T-helper 2 cell (primary cell): ENCODE measurements at places on chromosomes 2 and 18.

DNA sequence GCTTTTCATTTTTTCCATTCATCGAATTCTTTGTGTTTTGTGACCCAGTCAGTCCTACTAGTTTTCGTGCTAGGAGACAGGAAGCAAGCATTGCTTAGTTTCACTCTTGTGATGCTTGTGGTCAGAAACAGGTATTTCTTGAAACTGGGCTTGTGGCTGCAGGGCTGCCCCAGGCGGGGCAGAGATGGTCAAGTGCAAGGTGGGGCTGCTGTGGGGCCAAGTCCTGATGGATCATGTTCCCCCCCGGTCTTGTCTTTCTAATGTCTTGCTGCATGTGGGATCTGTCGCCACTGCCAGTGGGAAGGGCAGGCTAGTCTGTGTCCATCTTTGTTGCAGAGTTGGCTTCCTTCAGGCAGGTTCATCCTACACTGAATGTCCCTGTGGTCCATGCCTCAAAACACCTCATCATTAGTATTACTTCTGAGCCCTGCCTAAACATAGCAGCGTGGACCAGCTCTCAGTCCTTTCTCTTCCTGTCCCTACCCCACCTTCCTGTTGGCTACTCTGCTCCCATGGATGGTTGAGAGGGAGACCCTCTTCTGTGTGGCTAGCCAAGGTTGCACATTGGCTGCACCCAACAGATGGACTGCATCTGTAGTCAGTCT lies 38.7 kb downstream of the INPP4A start:
- DNase-seq, result no peak

GRCh38 chr2:190627448-190628412 lies 21.2 kb upstream of the NAB1 start:
- no peak for DNase-seq

GRCh38 chr2:237964194-237964577 lies 2.6 kb upstream of the UBE2F start:
- no peak for DNase-seq

DNA sequence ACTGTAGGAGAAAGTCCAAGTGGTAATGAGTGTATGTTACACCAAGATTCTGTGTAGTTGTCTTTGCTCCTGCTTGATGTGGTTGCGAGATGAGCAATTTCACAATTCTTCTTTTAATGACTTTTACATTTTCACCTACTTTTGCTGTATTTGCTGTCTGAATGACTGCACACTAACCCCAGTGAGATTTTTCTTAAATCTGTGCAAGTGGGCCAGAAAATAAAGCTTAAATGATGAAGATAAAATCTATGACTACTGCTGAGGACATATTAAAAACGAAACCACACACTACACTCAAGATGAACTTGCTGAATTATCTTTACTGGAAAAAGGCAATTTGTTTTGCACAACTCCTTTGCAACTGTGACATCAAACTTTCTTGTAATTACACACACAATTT lies 4.1 kb downstream of the LDAH start:
- DNase-seq, result no peak

GRCh38 chr18:37006742-37007141 lies 177.8 kb downstream of the KIAA1328 start:
- DNase-seq, result no peak

DNA sequence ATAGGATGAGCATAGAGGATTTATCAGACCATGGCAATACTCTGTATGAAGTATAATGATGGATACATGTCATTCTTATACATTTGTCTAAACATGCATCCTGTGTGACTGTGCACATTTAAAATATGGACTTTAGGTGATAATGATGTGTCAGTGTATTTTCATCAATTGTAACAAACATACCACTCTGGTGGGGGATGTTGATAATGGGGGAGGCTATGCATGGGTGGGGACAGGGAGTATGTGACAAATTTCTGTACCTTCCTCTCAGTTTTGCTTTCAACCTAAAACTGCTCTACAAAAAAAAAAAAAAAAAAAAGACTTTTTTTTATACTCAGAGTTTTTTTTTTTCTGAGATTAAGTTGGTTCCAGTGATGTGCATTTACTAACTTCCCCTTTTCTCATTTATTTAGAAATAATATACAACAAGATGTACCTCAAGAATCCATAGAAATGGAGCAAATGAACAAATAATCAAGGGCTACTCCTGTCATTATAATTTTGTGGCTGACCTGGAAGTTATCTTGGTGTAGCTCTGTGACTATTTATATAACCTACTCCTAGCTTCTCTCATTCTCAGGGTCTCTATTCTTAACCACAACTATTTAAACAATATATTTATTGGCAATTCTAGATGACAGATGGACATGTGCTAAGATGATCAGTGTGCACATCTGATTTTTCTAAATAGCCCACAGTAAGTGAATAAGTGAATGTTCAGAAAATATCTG lies 108.9 kb upstream of the ITGA4 start:
- no peak for DNase-seq

- no peak for DNase-seq
Measured at GRCh38 chr2:149456285-149456684, 125.9 kb downstream of the LYPD6 start.

- no peak for DNase-seq
Measured at GRCh38 chr2:3172265-3172935, 205.2 kb downstream of the EIPR1 start.

GRCh38 chr2:128623776-128624761 lies 305.4 kb upstream of the HS6ST1 start:
- no peak for DNase-seq

DNA sequence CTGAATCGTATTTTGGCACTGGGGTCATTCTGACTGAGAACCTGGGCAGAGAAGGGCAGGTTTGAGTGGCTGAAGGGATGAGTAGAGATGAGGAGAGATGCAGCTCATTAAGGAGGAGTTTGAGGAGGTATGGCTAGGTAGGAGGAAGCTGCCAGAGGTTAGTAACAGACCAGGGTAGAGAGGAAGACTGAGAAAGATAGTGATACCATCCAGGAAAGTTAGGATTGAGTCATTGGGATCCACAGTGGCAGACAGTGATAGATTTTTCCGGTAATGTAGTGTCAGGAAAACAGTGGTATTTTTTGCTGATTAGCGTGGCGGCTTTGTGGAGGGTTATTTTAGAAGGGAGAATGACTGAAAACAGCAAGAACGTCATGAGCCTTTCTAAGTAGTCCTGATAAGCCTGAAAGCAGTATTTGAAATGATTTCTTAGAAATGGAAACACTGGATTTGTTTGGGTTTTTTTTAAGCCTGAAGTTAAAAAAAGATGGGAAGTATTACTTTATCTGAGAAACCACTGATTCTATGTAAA lies 65.6 kb upstream of the STON1 start:
- no peak for DNase-seq

GRCh38 chr2:201186982-201187381 lies 4.0 kb downstream of the CASP10 start:
- DNase-seq, result no peak

- DNase-seq, result no peak
Measured at GRCh38 chr2:123136419-123136818, 888.7 kb upstream of the CNTNAP5 start.

GRCh38 chr2:23616630-23617029 lies 231.7 kb downstream of the KLHL29 start:
- no peak for DNase-seq

GRCh38 chr2:75710220-75710576 lies 517 bp downstream of the GCFC2 start:
- DNase-seq, result no peak

- DNase-seq, result no peak
Measured at GRCh38 chr18:72986103-72986502, 118.3 kb upstream of the NETO1 start.

DNA sequence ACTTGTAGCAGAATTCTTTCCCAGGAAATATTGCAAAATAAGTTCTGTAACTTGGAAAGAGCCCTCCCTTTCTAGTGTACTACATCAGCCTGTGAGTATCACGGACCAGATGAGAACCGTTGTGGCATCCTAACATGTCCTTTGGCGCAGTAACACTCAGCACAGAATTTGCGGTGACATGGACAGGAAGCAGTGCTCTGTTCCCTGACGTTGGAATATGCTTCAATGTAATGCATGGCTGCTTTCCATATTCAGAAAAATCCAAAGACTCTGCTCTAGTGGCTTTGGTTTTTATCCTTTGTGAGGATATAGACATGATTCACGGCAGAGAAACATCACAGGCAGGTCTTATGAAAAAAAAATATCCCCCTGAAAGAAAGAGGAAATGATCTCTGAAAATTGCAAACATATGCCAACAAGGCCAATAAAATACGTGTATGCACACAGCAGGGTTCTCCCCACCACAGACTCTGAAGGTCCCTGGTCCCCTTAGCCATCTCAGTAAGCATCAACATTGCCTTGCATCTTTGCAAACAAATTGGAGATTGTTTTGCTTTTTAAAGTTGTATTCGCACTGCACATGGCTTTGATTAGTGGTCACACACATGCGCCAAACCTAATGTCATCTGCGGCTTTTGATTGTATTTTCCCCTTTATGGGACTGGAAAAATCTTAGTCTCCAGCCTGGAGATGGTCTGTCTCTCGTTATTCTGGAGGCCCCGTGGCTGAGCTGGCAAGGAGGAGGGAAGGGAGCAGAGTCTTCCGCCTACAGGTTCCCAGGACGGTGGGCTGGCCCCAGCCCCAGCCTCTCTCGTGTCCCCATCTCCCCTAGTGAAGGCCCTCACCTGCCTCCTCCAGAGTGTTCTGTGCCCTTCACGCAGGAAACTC lies 122.9 kb downstream of the COPS8 start:
- DNase-seq, result no peak

- DNase-seq, result no peak
Measured at GRCh38 chr18:71665131-71665530, 879.0 kb downstream of the CBLN2 start.

GRCh38 chr18:21943456-21943855 lies 202.9 kb downstream of the MIB1 start:
- no peak for DNase-seq

- no peak for DNase-seq
Measured at GRCh38 chr2:234091432-234091879, 41.0 kb downstream of the SPP2 start.

GRCh38 chr2:12300019-12300602 lies 416.6 kb upstream of the TRIB2 start:
- DNase-seq, result no peak

DNA sequence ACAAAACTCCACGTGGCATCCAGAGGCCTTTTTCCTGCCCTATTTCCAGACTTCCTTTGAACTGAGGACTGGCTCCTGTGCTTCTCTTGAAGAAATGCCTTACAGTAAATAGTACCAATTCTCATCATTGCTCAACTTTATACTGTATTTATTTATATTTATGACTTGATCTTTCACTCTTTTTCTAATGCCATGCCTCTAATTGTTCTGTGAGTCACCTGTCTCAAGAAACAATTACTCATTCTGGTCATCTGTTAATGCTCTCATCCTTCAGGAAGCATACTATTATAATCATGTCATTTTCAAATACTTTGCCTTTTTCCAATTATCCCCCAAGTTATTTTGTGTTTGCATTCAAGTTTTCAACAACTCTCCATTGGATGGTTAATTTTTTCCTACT lies 85.9 kb downstream of the DCDC2C start:
- DNase-seq, result no peak

GRCh38 chr18:69949538-69949936 lies 1.9 kb upstream of the CD226 start:
- no peak for DNase-seq

- no peak for DNase-seq
Measured at GRCh38 chr18:9178557-9178956, 42.0 kb downstream of the ANKRD12 start.

- no peak for DNase-seq
Measured at GRCh38 chr2:10829299-10829698, 16.7 kb upstream of the PDIA6 start.

- no peak for DNase-seq
Measured at GRCh38 chr2:26848336-26849055, 564 bp downstream of the DPYSL5 start.

DNA sequence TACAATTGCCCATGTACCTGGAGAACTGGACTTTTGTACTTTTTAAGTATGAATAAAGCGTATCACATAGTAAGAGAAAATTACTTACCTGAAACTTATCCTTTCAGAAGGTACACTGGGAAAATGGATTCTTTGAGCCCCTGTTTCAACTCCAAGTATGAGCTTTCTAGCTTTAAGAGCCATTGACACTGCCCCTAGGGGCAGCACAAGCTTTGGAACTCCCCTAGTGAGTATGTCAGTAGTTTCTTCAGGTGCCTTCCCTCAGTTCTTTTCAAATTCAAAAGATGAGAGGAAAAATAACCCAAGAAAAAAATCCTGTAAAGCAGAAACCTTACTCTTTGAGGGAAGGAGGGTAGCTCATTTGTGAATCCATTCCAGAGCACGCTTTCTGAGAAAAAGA lies 124.1 kb downstream of the MEMO1 start:
- DNase-seq, result peak; percentile 46

DNA sequence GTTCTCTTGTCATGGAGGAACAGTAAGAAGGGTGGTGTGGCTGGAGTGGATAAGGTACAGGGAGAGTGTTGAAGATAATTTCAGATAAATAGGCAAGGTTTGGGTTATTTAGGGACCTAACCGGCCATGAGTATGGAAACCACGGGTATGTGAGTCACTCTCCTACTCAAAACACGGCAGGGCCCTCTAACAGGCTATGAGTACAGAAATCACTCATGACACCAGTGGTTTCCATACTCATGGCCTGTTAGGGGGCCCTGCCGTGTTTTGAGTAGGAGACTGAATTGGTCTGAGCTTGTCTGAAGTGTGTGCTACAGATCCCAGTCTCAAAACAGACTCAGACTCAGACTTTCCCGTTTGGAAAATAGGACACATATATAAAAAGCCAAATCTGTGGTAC lies 428.4 kb upstream of the HNMT start:
- no peak for DNase-seq

GRCh38 chr2:101089419-101089818 lies 61.8 kb downstream of the TBC1D8 start:
- DNase-seq, result no peak

DNA sequence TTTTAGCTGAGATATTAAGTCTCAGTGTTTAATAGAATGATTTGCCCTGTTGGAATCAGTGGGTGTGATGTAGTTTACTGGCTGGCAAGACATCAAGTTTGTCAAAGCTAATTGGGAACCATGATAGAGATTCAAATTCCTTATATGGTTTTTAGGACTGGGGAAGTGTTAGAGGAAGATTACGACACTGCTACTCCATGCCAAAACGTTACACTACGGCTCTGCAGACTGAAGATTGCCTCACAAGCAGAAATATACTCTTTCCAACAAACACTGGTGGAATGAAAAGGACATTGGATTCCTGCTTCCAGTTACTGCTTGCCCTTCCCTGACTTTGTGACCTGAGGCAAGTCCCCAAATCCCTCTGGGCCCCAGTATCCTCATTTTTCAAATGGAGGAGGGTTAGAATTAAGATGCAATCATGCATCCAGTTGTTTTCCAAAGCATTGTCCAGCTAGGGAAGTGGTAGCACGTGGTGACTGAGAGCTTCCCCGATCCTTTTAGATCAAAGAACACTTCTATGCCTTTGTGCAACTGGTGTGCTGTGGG lies 147.6 kb downstream of the CDC42EP3 start:
- no peak for DNase-seq

DNA sequence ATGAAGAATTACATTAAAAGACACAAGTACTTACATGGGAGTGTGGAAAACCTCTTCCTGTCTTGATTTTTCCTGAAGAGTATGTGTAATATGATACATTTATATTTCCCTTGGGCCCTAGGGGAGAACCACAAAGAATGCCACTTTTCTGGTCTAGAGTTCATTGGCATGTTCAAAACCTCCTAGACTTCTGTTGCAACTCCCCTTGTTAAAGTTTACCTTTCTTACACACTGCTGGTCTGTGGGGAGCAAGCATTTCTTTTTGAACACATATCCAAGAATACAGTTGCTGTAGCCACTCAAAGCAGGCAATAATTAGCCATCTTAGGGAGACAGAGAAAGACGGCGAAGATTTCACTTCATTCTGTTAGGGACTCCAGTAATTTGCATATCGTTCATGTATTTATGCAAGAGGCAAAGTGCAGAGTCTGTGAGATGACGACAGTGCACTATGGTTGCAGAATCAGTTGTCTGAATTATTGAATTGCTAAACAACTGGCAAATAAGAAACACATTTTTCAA lies 103.5 kb downstream of the NOL4 start:
- no peak for DNase-seq
